ENCODE measurements at places on chromosomes 3 and 15.

- no peak for DNase-seq
These were observed 68.7 kb downstream of the SRGAP3 start for GRCh38 chr3:9180764-9181117.

DNA sequence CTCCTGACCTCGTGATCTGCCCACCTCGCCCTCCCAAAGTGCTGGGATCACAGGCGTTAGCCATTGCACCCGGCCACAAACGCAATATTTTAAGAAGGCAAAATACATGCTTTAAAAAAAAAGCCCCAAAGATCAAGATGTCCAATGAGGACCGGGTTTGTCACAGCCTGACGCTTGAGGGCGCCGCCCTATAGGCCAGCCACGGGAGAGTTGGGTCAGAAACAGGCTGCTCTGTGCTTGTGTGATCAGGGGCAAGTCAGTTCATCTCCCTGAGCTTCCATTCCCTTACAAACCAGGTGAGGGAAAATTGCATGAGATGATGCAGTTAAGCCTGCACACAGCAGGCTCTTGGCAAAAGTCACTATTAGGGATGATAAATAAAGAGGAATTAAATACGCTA lies 23.9 kb downstream of the FAM174B start:
- no peak for DNase-seq

- DNase-seq, result no peak
These were observed 307.7 kb upstream of the C2CD4B start for GRCh38 chr15:62472616-62473299.

DNA sequence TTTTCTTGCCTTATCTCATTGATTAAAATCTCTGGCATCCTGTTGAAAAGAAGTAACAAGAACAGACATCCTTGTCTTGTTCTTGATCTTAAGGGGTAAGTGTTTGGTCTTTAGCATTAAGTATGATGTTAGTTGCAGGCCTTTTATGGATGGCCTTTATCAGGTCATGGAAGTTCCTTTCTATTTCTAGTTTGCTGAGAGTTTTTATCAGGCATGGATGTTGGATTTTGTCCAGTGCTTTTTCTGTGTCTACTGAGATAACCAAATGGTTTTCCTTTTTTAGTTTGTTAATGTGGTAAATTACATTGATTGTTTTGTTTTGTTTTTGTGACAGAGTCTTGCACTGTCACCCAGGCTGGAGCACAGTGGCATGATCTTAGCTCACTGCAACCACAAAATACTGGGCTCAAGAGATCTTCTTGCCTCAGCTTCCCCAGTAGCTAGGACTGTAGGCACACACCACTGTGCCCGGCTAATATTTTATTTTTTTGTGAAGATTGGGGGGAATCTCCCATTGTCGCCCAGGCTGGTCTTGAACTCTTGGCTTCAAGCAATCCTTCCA lies 26.3 kb downstream of the MRAS start:
- DNase-seq, result no peak

DNA sequence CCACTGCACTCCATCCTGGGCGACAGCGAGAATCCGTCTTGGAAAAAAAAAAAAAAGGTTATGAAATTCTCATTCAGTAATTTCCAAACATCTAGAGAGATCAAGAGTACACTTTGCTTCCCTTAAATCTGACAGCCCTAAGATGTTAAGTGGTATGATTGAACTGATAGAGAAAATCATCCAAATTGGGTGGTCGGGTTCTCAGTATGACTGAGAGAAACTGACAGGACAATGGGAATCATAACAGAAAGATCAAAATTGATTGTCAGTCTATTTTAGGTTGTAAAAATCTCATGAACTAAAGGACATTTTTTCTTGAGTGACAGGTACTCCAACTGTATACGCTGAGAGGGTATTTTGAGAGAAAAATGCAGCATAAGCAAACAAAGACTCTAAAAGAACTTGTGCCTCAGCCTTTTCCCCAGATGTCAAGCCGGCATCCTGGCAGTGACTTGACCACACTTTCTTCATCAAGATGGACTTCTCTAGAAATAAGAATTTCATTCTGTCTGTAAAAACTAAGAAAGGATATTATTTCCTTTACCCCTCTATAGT lies 65.8 kb downstream of the MYO5A start:
- no peak for DNase-seq

- DNase-seq, result no peak
These were observed 191.8 kb upstream of the SUCLG2 start for GRCh38 chr3:67846166-67846565.

- no peak for DNase-seq
These were observed 171.4 kb downstream of the CNTN3 start for GRCh38 chr3:74443102-74443501.

DNA sequence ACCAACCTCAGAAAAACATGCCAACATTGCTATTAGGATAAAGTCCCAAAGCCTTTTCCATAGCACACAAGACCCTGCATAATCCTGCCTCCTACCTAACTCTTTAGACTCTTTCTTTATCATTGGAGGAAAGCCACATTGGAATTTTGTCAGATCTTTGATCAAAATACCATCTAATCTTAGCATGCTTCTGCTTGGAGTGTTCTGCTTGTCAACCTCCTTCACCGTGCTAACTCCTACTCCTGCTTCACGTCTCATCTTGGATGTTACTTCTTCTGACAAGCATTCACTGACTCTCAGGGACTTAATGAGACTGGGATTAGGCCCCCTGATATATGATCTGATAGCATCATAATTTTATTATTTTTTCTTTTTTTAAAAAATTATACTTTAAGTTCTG lies 7.4 kb upstream of the GLCE start:
- DNase-seq, result no peak

GRCh38 chr15:84748274-84749110 lies at the start of gene ZNF592:
TSS of gene ZNF592 (plus strand) at chr15:84748592. CDS start at chr15:84782676, 34,084 bp downstream.
- no peak for DNase-seq
